A549 treated with GW870086 at 1 μM for 4 hours (cell line): ENCODE measurements at places on chromosomes 7 and 10. TPM values are rescaled to one million over a fixed set of nuclear protein-coding genes. Genes with fewer than 3 reads are reported as not detected.

The MRPS17 gene
- total RNA-seq = 24.5 to 34.0 TPM (median 27.6 TPM) in 5 replicates

The TRIM50 gene
- 0.08 TPM in 1 of 5 replicates, not detected in the others for total RNA-seq

The ERVW-1 gene
- total RNA-seq = not detected in 5 replicates

The ABCB1 gene
- total RNA-seq = 0.12 to 0.22 TPM (median 0.13 TPM) in 3 of 5 replicates, not detected in the others

The KAZALD1 gene
- total RNA-seq = 2.3 to 3.1 TPM (median 2.8 TPM) in 5 replicates

The MMD2 gene
- not detected in 5 replicates for total RNA-seq

The ARMH3 gene
- total RNA-seq = 10.0 to 12.2 TPM (median 11.1 TPM) in 5 replicates
